ENCODE measurements at places on chromosomes 12 and 14. TPM values are rescaled to one million over a fixed set of nuclear protein-coding genes. Genes with fewer than 3 reads are reported as not detected.

The IFNG gene
- total RNA-seq = not detected

- DNase-seq = no peak
Measured at GRCh38 chr12:46269429-46270241, 792 bp upstream of the SLC38A1 start.

The CPM gene
- total RNA-seq = 1.7 TPM

- DNase-seq = no peak
Measured at GRCh38 chr14:44720707-44721106, 213.6 kb upstream of the FSCB start.

DNA sequence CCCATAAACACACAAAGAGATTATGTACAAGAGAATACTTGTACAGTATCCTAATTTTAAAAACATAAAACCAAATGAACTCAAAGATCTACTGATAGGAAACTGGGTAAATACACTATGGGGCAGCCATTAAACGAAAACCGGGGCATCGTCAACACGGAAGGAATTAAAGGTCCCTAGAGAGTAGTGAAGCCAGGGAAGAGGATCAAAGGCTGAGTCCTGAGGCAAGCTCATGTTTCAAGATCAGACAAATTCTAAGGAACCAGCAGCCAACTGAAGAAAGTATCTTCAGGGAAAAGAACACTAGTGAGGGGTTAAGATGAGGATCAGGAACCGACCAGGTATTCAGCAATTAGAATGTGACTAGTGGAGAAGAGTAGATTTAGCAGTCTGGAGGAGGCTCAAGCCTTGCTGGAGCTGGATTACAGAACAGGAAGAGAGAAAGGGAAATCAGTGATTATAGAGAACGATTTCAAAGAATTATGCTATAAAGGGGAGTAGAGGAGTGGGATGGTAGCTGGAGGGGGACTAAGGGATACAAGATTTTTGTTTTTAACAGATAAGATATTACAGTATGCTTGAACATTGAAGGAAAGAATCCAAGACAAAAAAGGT, 23.7 kb downstream of the SEL1L start:
- DNase-seq = no peak

- no peak for DNase-seq
Measured at GRCh38 chr14:95290871-95291431, 28.8 kb downstream of the CLMN start.

GRCh38 chr14:101620031-101620788, 58.9 kb downstream of the DIO3 start:
- DNase-seq = no peak

- peak; percentile 2 for DNase-seq
Measured at GRCh38 chr12:133130808-133131128, 341 bp downstream of the ZNF10 start.

The CIPC gene
- total RNA-seq = 32.1 TPM

DNA sequence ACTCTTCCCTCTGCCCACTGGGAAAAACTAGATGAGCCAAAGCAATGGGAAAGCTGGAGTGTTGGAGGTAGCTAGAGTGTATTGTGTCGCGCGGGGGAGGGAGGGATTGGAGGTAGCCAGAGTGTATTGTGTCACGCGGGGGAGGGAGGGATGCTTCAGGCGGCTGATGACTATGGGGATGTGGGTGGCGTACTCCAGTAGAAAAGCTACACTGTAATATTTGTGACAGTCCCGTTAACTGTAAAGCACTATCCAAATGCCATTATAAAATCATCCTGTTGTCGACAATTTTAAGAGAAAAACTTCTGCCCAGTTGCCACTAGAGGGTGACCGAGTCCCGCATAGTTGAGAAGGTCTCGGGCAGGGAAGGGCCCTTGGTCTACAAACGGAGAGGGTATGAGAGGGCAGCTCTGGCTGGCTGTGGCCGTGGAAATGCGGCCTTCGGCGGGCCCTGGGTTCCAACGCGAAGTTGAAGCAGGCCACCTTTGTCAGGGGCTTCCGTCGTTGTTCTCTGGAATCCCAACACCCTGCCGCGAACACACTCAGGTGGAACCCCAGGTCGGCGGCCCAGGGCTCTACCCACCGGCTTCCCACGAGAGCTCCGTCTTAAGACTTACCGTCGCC, 15.1 kb upstream of the PLEK2 start:
- peak; percentile 65 for DNase-seq

- DNase-seq = no peak
Measured at GRCh38 chr14:25488961-25489360, 439.0 kb upstream of the STXBP6 start.
